Muscle of arm (tissue), 14 donors: ENCODE measurements at places on chromosomes 5 and 9.
A peak's percentile ranks its signal among the peaks of the same experiment; 100 is the strongest.

DNA sequence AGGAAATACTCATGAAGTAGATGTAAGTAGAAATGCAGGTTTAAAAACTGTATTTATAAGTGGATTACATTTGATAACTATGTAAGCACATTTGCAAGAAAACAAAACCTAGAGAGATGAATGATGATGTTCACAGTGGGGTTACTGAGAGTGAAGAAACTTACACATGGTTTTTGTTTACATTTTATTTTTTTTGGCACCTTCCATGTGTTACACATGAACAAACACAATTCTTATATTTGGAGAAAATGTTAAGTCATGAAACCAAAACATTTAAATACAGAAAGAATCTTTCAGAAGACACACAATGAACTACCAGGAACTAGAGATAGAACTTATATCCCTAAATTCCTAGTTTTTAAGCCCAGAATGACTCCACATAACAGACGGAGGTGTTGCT lies 51.5 kb upstream of the SPATA31E1 start:
- DNase-seq = no peak

GRCh38 chr5:146334074-146334533 lies 4.5 kb upstream of the POU4F3 start:
- no peak for DNase-seq

- DNase-seq = peak; percentile 54
These were observed 136.9 kb downstream of the RFK start for GRCh38 chr9:76257311-76257710.

DNA sequence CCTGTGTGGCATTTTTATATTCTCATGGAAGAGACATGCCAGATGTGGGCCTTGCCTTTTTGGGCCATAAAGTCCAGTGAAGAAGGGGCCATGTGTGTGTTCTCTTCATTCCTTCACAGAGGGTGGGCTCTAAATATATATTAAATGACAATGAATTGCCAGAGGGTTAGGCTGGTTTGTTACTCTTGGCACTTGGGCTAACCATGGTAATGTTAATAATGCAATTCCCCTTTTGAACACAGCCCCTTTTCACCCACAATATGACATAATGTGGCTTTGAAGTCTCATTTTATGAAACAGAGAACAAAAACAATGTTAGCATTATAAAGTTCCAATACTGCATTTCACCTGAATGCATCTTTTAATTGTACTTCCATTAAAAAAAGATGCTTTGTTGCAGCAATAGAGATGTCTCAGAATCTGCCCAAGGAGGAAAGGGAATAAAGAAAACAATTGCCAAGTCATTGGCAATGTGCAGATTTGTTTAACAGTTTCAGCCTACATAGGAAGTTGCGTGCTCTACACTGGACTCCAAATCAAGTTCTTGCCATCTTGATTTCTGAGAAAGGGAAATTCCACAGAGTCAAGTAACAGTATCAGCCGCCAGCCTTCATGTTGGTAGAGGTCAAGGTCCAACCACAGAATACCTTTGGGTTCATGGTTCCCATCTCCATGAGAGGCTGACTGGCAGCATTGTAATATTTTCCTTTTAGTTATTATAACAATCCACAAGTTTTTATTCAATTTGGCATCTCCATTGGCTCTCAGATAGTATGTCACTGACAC lies 141.9 kb downstream of the SLC12A2 start:
- DNase-seq = no peak

GRCh38 chr9:35294556-35294955 lies 132.7 kb downstream of the UNC13B start:
- no peak for DNase-seq

GRCh38 chr5:134427540-134428041 lies 15.9 kb upstream of the CDKN2AIPNL start:
- no peak for DNase-seq

DNA sequence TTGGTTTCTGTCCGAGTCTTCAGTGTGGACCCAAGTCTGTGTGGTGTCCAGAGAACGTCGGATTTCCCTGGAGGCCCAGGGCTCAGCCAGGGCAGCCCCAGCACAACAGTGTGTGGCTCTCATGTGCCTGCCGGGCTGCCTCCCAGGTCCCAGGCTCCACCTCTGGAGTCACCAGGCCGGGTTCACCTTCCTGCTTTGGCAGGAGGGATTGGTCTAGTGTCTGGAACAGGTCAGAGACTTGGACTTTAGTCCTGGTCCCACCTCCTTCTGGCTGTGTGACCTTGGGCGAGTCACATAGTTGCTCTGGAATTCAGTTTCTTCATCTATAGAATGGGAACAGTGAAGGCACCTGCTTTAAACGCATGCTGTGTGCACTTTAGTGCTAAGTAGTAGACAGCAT lies 3.2 kb downstream of the DOLPP1 start:
- DNase-seq = no peak

DNA sequence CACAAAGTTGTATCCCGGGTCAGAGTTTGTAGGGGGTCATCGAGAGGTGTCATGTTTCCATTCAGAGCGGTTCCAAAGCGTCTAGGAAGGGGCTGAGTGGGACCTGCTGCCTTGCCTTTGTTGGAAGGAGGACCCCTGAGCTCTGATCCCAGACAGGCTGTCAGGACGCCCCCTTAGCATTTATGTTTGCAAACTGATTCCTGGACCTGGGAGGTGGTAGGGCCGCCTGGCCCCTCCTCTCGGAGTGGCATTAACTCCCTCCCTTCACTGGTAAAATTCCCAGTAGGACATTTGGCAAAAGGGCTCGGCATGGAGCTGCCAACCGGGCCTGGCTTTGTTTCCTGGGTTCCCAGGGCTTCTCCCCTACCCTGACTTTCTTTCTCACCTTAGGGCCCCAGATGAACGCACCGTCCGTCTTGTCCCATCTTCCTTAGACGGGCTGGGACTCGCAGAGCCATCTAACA lies 2.5 kb downstream of the JADE2 start:
- DNase-seq = no peak

GRCh38 chr5:141870228-141870627 lies 8.0 kb downstream of the PCDH1 start:
- DNase-seq = no peak

- DNase-seq = no peak
These were observed 83.5 kb upstream of the HSPA9 start for GRCh38 chr5:138658676-138659075.

DNA sequence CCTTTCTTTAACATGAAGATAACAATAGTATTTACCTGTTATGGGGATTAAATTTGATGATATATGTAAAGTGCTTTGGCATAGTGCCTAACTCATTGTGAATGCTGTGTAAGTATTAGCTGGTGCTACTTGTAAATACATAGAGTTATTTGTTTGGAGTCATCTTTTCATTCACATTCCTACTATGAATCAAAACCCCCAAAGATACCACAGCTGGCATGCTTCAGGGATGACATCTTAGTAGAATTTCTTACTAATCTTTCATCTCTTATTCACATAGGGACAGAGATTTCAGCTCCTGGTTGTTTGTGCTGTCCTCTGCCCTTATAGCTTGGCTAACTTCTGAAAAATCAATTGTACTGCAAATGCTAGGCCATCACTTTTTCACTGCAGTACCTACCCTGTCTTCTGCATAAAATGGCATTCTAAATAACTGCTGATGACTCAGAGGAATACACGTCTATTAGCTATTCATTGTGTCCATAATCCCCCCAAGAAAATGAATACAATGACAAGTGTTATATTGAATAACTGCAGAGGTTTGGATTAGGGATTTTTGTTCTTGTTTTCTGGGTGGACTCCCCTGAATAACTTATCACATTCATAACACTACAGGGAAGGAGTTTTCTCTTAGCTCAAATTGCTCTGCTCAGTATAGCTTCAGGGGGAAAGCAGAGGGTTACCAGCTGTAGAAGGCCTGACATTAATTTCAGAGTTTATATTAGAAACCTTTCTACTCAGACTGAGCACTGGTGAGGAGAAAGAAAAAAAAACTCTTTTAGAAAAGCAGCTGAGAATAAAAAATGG lies 192.2 kb upstream of the C9orf72 start:
- DNase-seq = no peak

GRCh38 chr5:61896811-61897210 lies 409.2 kb upstream of the KIF2A start:
- DNase-seq = no peak

- no peak for DNase-seq
These were observed 126.3 kb downstream of the UNC13B start for GRCh38 chr9:35287987-35288632.

- no peak for DNase-seq
These were observed 13.5 kb downstream of the CTNND2 start for GRCh38 chr5:11890777-11891176.

GRCh38 chr5:39779831-39780230 lies 355.1 kb upstream of the DAB2 start:
- DNase-seq = no peak

GRCh38 chr5:79191457-79191856 lies 44.5 kb upstream of the JMY start:
- DNase-seq = no peak

DNA sequence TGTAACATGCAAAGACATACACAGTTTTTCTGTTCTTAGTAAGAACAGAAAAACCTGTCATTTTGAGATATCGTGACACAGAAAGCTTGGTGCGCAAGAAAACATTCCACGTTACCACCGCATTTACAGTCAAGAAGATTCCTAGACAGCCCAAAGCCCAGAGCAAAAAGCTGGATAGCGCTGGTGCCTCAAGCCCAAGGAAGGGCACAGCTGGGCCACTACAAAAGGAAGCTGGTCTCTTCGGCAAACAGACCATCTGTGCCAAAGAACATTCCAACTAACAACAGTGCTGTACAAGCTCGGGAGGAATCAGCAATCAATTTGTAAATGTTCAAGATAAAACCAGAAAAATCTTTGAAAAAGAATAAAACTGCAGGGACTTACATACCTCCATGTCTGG lies 31.0 kb downstream of the PSMB7 start:
- DNase-seq = no peak

DNA sequence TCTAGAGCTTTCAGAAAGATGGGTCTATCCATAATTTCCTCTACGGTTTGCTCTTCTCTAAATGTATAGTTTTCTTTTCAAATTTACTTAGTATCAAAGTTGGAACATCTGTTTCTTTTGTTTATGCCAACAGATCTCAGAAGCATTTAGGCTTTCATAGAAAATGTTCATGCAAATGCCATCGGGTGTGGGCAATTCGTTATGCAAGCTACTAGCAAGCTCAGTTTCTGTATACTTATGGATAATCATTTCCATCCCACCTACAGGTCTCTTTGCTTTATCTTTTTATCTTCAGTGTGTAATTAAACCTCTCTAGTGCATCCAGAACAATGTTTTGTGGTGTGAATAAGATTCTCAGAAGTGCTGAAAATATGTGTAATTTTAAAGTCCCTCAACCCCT lies 59.9 kb downstream of the NUDT12 start:
- DNase-seq = no peak

DNA sequence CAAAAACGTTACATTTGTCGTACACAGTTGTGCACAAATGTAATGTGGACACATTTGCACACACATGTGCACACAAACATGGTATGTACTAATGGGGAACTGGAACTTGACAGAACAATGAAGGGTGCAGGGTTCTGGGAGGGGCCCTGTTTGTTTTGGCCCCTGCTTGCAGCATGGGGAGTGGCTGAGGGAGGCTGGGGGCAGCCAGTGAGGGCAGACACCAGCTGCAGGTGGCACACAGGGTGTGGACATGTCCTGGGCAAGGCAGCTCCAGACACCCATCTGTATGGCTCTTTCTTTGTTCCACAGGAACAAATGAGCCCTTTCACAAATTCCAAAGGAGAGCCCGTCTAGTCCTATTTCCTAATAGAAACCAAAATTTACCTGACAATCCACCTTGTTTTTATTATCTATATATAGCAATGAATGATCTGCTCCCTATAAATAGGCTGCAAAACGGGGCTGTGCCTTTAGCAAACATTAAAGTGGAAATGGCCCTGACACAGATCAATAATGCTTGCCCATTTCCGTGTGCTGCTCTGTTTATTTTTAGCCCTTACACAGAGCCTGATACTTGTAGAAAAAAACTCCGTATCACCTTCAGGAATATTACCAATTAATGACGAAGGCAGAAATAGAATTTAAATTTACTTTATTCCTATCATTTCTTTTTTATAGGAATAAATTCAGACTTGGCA lies 26.4 kb downstream of the MARCHF3 start:
- DNase-seq = no peak

DNA sequence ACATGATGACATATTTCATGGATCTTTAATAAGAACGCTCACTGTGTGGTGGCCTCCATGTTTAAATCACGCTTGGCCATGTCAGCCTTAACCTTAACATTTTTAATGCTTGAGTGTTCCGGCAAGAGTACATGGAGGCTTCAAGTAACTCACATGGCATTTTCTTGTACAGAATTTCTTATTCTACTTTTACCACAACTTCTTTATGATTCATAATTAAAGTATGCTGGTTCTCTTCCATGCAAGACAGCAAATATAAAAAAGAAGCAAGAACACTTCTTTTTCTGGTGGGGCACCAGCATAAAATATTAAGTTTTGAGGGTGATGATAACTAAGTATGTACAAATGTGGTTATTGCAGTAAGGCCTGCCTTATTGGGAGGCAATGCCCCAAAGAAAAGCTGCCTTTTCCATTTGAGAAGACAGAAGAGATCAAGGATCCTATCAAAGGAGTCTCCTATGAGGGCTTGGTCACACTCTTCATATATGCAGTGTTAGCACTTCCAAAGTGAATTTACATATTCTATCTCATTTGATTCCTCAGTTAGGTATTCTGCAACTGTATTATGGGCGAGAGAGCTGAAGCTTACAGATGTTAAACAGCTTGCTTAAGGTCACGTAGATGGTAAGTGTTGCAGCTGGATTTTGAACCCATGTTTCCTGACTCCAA lies 382.7 kb upstream of the MEF2C start:
- no peak for DNase-seq

DNA sequence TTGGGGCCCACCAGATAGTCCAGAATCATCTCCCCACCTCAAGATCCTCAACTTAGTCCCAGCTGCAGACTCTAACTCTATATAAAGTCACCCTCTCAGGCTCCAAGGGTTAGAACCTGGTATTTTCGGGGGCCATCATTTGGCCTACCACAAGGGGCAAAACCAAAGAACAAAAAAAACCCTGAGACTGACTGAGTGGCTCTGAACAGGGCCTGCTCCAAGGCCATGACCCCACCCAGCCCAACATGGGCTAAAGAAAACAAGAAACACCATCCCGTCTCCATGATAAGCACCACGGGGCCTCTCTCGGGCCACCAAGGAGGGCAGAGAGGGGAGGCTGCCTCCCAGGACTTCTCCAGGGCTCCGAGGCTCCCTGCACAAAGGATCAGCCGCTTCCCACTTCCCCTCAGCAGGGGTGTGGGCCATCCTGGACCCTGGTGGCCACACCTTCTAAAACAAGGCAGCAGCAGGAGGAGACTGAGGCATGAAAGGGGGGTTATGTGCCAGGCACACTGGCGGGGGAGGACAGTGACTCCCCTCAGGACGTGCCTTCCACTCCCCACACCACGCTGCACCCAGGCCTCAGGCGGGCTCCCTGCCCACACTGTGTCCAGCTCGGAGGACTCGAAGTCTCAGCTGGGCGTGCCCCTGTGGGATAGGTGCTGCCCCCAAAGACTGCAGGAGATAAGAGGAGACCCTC lies 51.5 kb downstream of the SEMA4D start:
- DNase-seq = no peak
